ENCODE measurements at places on chromosomes 12 and 14.

DNA sequence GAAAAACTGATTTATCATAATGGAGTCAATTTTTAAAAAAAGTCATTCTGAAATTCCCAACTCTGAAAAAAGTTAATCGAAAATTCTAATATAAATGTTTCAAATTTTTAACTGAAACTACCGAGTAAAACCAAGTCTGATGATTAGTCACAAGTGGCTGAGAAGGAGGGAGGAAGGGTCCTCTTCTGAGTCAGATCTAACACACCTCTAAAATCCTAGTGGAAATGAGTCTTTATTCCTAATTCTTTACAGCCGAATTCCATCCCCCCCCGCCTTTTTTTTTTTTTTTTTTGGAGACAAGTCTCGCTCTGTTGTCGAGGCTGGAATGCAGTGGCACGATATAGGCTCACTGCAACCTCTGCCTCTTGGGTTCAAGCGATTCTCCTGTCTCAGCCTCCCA, 37.9 kb downstream of the RAD9B start:
- no peak for DNase-seq

DNA sequence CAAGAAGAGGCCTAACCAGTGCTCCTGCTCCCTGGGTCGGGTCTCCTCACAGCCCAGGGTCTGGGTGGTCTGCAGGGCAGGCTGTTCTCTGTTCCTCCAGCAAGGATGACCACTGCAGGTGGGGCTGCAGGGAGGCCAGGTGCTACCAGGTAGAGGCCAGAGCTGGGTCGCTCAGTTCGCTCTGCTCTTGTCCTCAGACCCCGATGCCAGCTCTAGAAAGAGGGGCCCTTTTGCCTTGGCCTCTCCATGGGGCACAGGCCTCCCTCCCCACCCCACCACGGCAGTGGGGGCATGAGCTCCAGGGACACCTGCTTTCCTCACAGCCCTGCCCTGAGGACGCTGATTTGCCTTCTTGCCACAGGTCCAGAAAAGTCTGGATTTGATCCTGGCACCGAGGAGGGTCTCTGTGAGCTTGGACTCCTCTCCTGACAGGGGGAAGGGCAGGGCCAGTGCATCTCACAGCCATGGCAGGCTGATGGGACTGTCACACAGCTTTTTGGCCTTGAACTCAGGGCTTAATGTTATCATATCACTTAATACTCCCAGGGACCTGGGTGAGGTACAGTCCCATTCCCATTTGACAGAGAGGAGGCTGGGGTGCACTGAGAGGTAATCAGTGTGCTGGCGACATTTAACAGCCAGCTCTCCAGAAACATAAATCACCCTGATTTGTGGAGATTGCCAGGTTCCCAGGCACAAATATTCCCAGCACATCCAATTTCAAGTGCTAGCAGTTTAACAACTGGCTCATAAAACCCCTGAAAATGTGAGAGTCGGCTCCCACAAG, 273.0 kb upstream of the SFSWAP start:
- DNase-seq, result no peak

GRCh38 chr12:19039515-19039914, 90.0 kb upstream of the PLEKHA5 start:
- no peak for DNase-seq

DNA sequence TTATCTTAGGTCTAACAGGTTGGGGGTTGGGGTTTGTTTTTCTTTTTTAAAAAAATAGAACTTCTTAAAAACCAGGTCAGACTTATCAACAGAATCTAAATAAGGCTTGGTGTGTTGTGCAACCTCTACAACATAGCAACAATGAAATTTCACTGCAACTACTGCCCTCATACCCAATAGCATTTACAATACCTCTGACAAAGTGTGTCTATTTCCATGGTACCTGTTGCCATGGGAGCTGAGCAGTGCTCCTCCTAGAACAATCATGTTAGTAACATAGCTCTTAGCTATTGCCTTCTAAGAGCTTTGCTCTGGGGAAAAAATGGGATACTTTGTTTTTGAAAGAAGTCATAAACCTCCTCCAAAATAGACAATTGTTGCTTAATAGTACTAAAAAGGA, 103.3 kb upstream of the CCDC175 start:
- peak; percentile 3 for DNase-seq

DNA sequence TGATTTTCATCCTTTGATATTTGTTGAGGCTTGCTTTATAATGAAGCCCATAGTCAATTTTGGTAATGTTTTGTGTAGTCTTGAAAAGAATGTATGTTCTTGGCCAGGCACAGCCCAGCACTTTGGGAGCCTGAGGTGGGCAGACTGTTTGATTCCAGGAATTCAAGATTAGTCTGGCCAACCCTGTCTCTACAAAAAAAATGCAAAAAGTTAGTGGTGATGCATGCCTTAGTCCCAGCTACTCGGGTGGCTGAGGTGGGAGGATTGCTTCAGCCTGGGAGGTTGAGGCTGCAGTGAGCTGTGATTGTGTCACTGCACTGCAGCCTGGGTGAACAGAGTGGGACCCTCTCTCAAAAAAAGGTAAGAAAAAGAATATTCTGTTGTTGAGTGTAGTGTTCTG, 10.8 kb downstream of the ETNK1 start:
- no peak for DNase-seq

GRCh38 chr12:93925585-93926205, 222.7 kb upstream of the PLXNC1 start:
- DNase-seq, result no peak

- DNase-seq, result no peak
Measured at GRCh38 chr14:39109893-39110715, 4.0 kb upstream of the GEMIN2 start.

DNA sequence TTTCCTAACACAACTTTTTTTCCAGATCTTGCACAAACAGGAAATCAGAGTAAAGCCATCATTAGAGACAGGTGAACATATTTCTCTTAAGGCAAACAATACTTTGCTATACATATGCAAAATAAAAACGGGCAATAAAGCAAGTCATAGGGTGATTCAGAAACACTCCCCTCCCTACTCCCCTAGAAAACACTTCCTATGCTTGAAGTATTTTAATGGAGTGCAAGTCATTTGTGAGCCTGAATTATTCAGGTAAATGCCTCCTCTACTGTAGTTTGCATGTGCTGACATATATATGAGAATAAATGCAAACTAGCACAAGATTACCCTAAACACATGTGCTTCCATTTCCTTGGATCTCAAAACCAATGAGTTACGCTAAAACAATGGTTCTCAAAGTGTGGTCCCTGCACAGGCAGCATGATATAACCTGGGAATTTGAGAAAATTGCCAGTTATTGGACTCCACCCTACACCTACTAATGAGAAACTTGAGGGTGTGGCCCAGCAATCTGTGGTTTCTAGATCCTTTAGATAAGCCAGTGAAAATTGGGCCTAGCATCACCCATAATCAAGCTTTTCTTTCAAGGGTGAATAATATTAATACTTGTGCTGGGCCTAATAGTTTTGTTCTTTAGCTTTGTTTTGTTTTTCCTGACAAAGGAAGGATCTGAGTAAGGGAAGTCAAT, 159.7 kb upstream of the BMP4 start:
- no peak for DNase-seq

DNA sequence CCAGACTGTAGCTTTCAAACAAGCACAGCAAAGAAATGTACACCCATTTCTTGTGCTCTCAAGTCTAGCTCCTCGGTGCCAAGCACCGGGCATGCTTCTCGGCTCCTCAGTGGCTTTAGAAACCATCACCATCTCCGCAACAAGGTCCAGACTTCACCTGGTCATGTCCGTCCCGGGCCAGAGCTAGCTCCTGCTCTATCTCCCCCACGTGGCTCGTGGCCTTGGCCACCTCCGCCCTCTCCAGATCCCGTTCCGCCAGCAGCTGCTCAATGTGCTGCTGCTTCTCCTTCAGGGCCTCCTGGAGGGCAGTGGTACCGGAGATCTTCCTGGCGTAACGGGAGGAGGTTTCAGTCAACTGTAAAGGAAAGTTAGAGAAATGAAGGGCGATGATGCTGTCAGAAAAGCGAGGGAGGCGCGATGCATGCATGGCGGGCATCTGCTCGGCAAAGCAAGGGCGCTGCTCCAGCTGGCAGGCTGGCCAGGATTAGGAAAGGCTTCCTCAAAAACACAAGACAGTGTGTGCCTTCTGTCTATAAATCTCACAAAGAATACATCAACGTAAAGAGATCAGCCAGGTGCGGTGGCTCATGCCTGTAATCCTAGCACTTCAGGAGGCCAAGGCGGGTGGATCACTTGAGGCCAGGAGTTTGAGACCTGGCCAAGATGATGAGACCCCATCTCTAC, 67.4 kb downstream of the CLIP1 start:
- no peak for DNase-seq

- no peak for DNase-seq
Measured at GRCh38 chr12:52647601-52648000, 4.4 kb downstream of the KRT2 start.

DNA sequence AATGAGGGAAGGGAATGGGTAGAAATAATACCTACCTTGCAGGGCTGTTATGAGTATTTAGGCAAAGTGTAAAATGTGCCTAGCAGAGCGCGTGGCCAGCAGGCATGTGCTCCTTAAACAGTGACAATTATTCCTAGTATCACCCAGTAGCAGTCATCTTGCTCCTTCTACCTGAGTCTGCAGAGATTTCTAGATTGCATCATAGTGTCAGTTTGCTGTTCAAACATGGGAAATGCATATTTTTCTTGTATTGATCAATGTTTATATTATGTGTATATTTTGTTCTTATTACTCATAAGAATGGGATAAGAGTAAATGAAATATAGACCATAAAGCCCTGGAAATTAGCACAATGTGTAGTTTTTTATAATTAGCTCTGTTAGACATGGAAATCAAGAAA, 37.3 kb upstream of the PLEKHG7 start:
- no peak for DNase-seq

GRCh38 chr14:76007852-76008251, 22.3 kb downstream of the IFT43 start:
- no peak for DNase-seq

GRCh38 chr12:52061470-52062166, 8.2 kb upstream of the ATG101 start:
- no peak for DNase-seq

DNA sequence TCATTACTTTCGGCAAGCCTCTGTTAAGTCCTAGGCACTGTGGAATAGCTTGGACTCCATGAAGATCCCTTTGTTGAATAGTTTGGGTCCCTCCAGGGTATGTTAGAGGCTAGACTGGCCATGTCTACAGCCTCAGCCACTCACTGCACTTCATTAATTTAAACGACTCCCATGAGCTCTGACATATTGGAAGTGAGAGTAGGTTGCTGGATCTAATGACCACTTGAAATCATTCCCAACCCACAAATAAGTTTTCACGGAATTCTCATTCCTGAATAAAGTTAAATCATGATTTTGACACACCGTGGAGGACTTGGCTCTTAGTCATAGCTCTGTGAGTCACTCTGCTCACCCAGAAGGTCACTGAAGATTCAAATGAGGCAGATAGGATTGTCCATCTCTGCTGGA, 21.4 kb upstream of the APPL2 start:
- peak; percentile 97 for DNase-seq

- peak; percentile 78 for DNase-seq
Measured at GRCh38 chr12:50282721-50283228, 545 bp downstream of the LIMA1 start.

DNA sequence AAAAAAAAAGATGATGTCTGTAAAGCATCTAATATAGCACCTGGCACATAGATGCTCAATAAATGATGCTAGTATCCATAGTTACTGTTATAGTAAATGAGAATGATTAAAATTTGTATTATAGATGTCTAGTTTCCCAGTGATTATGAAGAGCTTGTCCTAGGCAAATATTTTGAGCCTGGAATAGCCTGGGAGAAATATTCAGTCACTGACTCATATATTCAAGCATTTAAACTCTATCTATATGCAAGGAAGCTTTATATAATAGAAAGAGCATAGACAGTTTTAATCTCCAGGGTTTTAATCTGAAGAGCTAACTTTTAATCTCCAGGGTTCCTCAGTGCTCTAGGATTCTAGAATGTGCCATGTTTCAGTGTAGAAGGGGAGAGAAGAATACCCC, 91.5 kb upstream of the VASH1 start:
- no peak for DNase-seq

GRCh38 chr14:86798330-86798729, 1194.7 kb downstream of the GALC start:
- DNase-seq, result peak; percentile 45

GRCh38 chr12:80769553-80770140, 52.9 kb downstream of the MYF5 start:
- no peak for DNase-seq

DNA sequence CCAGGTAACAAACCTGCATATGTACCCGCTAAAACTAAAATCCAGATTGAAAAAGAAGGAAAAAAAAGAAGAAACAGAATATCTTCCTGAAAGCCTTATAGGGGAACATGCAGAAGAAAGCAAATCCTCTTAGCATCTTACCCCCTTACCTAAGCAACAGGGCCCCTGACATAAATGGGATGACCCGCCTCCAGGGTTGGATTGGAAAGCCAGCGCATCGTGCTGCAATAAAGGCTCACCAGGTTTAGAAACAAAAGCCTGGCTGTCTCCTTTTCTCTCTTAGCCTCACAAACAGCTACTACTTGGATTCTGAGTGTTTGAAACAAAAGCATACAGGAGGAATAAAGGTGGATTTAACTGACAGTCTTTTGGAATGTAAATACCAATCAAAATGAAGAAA, 13.8 kb upstream of the ADCK1 start:
- no peak for DNase-seq

GRCh38 chr12:121793440-121793837, at the start of gene RHOF:
Gene RHOF (minus strand): TSS chr12:121793688. CDS start chr12:121793633, 55 bp downstream.
- DNase-seq, result no peak

DNA sequence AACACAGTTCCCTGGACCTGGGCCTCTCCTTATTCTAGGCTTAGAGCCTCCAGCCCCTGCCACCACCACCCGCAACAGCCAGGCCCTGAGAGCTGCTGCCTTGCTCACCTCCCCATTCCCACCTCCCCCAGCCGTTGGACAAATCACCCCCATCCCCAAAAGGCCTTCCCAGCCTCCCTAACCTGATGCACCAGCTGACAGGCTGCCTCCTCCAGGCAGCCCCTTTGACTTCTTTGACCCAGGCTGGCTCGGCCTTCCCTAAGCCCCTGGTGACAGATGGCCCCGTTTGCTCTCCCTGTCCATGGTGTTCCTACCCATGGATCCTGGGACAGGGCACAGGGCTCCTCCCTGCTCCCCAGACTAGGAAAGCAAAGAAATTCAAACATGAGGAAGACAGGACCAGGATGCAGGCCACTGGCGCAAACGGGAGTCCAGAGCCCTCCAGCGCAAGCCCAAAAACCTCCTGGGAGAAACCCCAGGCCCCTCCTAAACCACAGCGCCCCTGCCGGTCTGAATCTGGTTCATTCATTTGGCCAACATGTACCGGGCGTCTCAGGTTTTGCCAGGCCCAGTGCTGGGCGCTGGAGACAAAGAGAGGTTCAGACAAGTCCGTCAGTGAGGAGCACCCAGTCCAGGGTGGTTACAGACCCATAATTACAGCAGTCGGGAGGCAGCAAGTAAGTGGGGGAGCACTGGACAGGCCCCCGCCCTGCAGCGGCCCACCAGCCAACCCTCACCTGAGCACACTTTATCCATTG, 2.4 kb downstream of the AKT1 start:
- no peak for DNase-seq

DNA sequence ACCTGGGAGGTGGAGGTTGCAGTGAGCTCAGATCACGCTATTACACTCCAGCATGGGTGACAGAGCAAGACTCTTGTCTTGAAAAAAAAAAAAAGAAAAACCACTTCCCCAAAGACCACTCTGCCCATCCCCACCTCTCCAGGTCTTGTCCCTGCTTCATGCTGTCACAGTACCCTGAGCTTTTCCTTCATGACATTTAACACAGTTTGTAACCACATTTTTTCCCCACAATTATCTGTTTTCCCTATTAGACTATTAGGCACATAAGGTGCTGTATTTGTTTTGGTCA, 6.9 kb downstream of the HECTD1 start:
- no peak for DNase-seq

- peak; percentile 2 for DNase-seq
Measured at GRCh38 chr14:67581643-67582042, 18.4 kb downstream of the PIGH start.
